ENCODE measurements at places on chromosomes 2 and 18.

- no peak for DNase-seq
These were observed 2.0 kb downstream of the NBEAL1 start for GRCh38 chr2:203016716-203017115.

DNA sequence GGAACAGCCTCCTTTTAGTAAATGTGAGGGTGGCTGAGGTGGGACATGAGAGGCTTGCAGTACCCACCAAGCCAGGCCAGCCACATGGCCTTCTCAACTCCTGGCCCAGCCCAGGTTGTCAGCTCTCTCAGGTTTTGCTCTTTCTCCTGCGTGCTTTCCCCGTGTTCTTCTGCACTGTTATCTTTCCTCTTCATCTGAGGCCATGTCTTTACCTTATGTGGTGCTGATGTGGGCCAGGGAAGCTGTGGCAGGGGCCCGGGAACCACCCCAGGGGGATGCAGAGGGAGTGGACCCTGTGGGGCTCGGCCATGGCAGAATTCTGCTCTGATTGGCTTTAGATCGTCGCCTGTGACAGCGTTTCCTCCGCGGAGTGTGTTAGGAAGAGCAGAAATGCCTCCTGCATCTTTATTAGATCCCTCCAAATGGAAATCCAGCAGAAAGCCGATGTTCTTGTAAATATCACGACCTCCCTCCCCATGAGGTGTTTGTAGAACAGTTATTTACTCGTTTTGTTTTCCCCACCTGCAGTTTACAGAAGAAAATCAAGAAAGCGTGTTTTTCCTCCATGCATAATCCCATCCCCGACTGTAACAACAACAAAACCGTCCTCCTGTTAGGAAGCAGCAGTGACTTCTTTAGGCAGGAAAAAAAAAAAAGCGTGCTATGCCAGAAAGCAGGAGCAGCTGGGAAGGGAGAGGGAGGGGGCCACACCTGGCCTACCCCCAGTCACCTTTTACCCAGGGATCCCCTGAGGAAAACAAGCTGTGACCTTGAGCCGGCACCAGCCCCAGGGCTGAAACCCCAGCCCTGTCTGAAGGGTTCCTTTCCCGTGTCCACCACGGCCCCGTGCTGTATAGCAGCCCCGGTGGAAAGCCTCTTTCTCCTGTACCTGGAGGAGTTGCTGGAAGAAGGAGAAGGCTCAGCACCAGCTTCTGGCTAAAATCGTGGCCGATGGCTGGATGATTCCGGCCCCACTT, 54.8 kb downstream of the HPCAL1 start:
- DNase-seq: no peak

- no peak for DNase-seq
These were observed 1.4 kb downstream of the CCDC85A start for GRCh38 chr2:56185101-56185581.

DNA sequence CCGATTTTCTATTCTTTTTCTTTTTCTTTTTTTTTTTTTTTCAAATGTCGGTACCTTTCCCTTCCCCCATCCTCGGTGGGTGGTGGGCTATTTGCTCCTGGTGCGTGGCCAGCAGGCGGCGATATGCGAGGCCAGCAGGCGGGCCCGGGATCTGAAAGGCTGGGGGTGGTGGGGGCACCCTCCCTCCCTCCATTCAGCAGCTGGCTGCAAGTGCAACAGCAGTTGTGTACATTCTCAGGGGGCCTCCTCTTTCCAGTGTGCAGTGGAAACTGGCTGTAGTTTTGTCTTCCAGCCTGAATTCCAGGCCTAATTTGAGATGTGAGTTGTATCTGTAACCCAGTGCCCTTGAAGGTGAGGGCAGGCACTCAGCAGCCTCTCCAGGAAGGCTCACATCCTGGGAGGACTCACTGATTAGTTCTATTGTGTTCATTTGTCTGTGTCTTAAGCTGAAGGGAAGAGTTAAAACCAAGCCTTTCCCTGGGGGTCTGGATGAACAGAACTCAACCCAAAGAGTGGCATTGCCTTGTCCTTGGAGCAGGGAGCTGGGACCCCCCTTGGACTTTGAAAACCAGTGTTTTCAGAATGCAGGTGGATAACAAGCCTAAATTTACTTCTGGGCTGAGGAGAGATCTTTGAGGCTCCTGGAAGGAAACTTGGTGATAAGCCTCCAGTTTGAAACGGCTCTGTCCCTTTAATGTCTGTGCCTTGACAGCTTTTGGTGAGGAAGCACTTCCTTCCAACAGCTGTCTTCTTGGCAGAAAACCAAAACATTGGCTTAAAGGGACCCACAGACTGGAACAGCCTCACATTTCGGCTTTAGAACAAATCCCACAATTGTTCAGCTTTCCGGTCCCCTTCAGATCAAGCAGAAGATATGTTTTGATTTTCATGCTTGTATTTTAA, 3.3 kb downstream of the MYCN start:
- DNase-seq: peak; percentile 10

GRCh38 chr2:170095380-170095779, 82.6 kb upstream of the MYO3B start:
- no peak for DNase-seq

GRCh38 chr2:31137211-31138036, 816 bp downstream of the GALNT14 start:
- no peak for DNase-seq

DNA sequence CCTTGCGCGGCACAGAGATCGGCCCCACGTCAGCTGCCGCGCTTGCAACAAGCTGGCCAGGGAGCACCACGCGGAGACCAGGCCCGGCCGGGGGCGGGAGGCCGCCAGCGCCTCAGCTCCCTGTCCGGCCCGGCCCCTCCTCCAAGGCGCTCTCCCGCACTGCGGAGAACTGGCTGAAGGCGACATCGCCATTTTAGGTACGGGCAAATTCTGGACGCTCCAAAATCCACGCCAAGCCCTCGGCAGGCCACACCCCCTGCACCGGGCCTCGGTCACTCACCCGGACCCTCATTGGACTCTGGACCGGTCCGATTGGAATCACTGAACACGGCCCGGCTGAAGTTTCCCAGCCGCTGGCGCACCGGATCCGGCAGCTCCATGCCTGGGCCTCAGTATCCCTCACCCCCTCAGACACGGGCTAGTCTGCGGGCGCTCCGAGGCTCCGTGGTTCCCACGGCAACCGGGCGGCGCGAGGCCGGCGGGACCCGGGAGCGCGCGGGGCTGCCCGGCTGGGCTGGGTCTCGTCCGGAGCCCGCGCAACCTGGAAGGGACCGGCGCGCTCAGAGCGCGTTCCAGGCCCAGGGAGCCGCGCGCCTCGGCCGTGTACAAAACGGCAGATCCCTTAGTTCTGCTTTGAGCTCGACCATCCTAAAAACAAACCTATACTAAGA, at the start of gene TMEM17:
TMEM17 (minus strand) TSS at position 446 of the 671 bp plus-strand sequence; CDS start at position 380, 66 bp downstream.
- DNase-seq: peak; percentile 2

DNA sequence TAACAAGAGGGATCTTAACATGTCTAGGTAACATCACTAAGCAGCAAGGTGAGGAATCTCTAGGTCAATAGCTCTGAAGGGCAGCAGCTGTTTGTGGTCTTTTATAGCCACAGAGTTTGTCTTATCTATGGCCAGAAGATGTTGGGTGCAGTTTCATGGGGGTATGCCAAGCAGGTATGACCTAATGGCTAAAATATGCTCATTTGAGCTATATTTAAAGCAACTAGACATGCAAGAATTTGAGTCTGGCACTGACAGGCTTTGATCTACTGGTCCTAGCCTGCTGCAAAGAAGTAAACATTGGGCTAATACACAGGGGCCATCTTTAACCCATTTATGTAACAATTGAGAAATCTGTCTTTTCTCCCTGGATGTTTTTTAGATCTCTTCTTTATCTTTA, 13.9 kb upstream of the UGP2 start:
- DNase-seq: no peak

DNA sequence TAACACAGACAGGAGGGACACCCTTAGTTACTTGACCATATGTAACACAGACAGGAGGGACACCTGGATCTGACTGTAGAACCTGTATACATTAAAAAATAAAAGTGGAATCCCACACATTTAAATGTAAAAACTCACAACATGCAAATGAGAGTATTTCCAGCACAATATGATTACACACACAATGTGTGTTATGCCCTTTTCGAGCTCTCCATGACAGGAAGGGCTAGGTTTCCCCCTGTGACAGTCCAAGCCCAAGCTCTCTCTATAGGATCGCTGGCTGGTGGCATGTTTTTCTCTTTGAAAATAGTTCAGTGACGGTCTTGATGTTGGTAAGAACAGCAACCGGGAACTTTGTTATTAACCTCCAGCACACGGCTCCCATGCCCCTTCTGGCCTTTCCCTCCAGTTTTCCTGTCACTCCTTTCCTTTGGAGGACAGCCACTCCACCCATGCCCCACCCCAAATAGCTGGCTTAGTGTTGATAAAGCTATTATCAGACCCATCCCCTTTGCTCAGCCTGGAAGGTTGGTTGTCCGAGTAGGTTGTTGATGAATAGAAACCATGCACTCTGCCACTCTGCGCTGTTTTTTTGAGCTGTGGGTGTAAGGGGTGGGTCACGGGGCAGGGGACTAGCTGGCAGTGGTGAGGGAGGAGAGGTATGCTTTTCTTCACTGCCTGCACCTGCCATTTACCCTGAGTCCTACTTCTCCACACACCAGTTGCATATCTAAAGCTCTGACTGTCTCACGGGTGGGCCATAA, 2.7 kb downstream of the RASGRP3 start:
- no peak for DNase-seq

- no peak for DNase-seq
These were observed 407.9 kb downstream of the CPS1 start for GRCh38 chr2:210964141-210964764.

All from stimulated activated CD8-positive, alpha-beta memory T cell treated with anti-CD3 and anti-CD28 coated beads, Interleukin-7, amount 100 ng/mL, for 4 hours (primary cell).